ENCODE measurements at places on chromosomes 3 and 15.

- DNase-seq: no peak
Measured at GRCh38 chr3:161369531-161369930, 1.8 kb downstream of the SPTSSB start.

DNA sequence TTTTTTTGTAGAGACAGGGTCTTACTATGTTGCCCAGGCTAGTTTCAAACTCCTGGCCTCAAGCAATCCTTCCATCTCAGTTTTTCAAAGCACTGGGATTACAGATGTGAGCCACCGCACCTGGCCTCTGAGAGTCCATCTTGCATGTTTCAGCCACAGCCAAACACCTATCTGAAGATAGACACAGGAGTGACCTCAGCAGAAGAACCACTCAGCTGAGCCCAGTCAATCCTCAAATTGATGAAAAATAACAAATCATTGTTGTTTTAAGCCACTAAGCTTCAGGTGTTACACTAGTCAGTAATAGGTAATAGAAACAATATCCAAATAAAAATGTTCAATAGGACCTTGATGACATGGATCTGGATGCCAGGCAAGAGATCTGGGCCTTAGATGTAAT, 38.3 kb upstream of the MITF start:
- DNase-seq: no peak

- no peak for DNase-seq
Measured at GRCh38 chr3:66639809-66640356, 139.1 kb upstream of the LRIG1 start.

DNA sequence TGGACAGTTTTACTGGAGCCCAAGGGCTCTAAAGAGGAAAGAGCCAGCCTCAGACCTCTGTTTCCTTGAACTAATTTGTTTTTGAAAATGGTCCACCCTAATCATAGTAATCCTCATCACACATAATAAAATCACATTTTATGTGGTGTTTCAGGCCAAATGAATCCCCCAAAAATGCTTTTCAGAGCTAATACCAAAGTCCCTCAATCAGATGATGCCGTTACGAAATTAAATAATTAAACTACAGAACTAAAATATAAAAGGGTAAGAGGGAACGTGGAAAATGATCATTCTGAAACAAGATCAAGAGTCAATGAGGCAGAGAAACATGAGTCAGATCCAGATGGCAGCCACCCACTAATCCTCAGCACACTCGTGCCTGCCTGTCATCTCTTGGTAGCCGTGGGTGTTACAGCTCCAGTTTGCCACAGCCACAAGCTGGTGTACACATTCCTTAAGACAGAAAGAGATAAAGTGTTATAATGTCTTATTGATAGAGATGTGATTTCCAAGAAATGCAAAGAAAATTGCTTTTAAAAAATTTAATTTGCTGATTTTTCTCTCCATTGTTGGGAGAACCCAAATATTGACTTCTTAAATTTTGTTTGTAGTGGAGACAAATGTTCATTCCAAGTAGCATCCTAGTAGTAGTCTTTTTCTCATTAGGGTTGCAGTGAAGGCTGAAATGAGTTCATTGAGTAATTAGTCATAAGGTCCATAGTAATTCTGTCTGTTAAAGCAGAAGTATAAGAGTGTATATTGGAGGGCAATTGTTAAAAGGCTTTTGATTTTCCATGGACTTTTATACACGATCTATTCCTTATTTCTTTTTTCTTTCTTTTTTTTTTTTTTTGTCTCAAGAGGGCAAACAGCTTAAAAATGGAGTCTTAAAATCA, 104.2 kb downstream of the AGBL1 start:
- no peak for DNase-seq

DNA sequence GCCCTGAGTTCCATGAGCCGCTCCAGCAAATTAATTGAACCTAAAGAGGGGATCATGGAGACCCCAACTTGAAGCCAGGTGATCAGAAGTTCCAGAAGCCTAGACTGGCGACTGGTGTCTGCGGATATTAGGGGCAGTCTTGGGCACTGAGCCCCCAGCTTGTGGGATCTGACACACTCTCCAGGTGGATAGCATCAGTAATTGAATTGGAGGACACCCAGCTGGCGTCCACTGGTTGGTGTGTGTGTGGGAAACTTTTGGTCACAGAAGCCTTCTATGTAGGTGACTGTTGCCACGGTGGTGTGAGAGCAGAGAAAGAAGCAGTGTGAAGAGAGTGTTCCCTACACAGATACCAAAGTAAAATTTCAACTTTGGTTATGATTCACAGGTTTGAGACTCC, 106.0 kb upstream of the ADPGK start:
- DNase-seq: no peak

GRCh38 chr3:60856257-60857046, 394.8 kb downstream of the FHIT start:
- DNase-seq: no peak

DNA sequence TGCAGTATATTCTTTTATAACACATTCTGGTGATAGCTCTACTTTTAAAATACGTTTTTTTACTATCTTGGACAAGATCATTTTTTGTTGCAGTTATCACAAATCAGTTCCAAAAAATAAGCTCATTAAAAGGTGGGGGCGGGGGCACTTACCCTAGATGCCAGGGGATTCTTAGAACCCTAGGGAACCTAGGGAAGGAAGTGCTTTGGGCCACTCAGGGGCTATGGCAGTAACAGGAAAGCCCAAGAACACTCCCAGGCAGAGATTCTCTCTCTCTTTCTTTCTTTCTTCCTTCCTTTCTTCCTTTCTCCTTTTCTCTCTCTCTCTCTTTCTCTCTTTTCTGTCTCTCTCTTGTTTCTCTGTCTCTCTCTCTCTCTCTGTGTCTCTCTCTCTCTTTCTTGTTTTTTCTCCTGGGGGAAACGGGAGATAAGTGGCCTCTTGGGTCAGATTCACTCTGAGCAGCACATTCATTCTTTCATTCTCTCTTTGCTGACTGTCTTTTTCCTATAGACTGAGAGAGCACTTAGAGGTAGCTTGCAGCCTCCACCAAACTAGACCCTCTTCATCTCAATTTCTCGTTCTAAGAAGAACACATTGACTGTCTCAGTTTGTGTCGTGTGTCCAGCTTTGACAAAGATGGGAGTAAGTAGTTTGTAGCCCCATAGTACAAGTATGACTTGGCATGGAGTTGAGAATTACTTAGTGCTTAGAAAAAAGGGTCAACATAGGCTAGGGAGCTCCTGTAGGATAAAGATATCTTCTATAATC, 16.6 kb downstream of the SCAANT1 start:
- no peak for DNase-seq

- DNase-seq: no peak
Measured at GRCh38 chr15:80856809-80857377, 77.7 kb downstream of the CEMIP start.

DNA sequence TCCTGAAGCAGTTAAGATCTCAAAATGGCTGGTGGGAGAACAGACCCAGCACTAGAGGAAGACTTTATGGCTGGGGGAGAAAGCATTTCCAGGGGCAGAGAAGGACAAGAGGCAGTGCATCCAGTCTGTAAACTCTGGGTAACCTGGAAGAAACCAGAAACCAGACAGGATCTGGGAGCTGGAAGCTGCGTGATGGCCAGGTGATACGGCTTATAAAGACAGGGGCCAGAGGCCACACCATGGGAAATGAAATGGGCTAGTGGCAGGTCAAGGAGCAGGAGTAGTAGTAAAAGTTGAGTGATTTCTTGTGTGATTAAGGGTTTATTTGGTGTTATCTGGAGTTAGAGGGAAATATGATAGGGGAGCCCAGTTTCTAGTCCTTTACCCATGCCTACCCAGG, 144.7 kb upstream of the ARRDC4 start:
- no peak for DNase-seq

DNA sequence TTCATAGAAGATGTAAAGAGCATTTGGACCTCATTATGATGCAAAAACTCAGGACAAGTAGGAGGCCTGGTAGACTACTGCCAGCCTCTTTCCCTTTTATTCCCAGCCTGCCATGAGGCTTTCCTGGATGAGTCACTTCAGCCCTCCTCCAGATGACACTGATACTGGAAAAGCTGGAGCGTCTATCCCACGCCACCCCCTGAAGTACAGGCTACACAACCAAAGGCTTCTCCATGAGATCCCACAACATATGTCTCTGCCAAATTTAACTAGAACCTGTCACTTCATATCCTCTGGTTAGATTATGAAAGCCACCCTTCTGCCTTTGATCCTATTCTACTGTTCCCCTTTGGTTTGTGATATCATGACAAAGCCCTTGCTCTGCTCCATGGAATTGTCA, 56.1 kb upstream of the CPNE4 start:
- no peak for DNase-seq

GRCh38 chr15:28955160-28955992, 69.6 kb downstream of the APBA2 start:
- DNase-seq: no peak

GRCh38 chr3:190883973-190884832, 21.7 kb upstream of the GMNC start:
- DNase-seq: no peak

GRCh38 chr3:70042641-70043040, 43.1 kb downstream of the SAMMSON start:
- DNase-seq: no peak
